ENCODE measurements at places on chromosomes 12 and 14.

- H3K4me1 ChIP-seq: no peaks in the 10 kb centered on the region
- H3K27ac ChIP-seq: no peak overlapping the region
- no peak overlapping the region for H3K4me3 ChIP-seq
- no peak for DNase-seq
- no peaks in the 10 kb centered on the region for H3K36me3 ChIP-seq
Observed at GRCh38 chr12:52720365-52720886, 17.1 kb upstream of the KRT77 start.

DNA sequence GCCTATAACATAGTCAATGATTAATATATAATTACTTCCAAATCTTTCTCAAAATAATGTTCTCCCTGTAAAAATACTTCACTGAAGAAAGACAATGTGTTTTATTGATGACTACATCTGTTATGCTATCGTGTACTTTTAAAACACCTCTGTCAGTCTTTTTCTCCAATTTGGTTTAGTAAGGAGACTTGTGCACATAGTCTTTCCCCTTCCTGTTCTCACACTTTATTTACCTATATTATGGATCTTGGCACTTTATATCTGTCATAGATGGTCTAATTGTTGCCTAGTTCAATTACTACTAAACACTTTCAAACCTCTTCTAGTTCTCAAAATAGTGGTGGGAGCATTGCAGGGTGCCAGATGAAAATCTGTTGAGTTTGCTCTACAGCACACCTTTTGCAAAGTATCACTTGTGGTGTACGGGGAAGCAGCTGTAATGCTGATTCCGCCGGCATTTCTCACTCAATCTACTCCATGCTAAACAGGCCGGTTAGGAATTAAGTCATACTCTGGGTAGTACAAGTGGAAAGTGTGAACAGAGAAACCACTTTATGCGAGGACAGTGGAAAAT, 1.1 kb upstream of the INSM2 start:
- no peak for DNase-seq
- no peak overlapping the region for H3K27ac ChIP-seq

- H3K27me3 ChIP-seq: no peaks in the 10 kb centered on the region
- H3K4me3 ChIP-seq: no peak overlapping the region
- no peaks in the 10 kb centered on the region for H3K36me3 ChIP-seq
- H3K27ac ChIP-seq: no peak overlapping the region
- DNase-seq: no peak
- H3K4me1 ChIP-seq: peaks cover 6% of the 10 kb centered on the region
Observed at GRCh38 chr12:131420867-131421447, 289.9 kb upstream of the SFSWAP start.

GRCh38 chr14:87349921-87350320, 643.1 kb downstream of the GALC start:
- H3K4me1 ChIP-seq: no peaks in the 10 kb centered on the region
- no peak overlapping the region for H3K4me3 ChIP-seq
- H3K27me3 ChIP-seq: no peaks in the 10 kb centered on the region

- H3K27me3 ChIP-seq: no peaks in the 10 kb centered on the region
- peaks cover 27% of the 10 kb centered on the region for H3K4me1 ChIP-seq
- H3K27ac ChIP-seq: no peak overlapping the region
- no peaks in the 10 kb centered on the region for H3K36me3 ChIP-seq
Observed at GRCh38 chr12:49583366-49584094, 15.6 kb upstream of the MCRS1 start.

- H3K36me3 ChIP-seq: no peaks in the 10 kb centered on the region
- DNase-seq: no peak
- H3K27me3 ChIP-seq: no peaks in the 10 kb centered on the region
- H3K4me3 ChIP-seq: no peak overlapping the region
Observed at GRCh38 chr14:69693145-69693544, 73.8 kb upstream of the SRSF5 start.

- DNase-seq: no peak
- H3K27ac ChIP-seq: no peak overlapping the region
- no peaks in the 10 kb centered on the region for H3K27me3 ChIP-seq
- no peak overlapping the region for H3K4me3 ChIP-seq
- H3K4me1 ChIP-seq: no peaks in the 10 kb centered on the region
Observed at GRCh38 chr12:113598815-113599406, 127.2 kb upstream of the LHX5 start.

Measured in testis (tissue), 5 donors.